ENCODE measurements at places on chromosomes 11 and 22.

- DNase-seq, result no peak
Observed at GRCh38 chr22:39498802-39499201, 3.3 kb upstream of the MIEF1 start.

DNA sequence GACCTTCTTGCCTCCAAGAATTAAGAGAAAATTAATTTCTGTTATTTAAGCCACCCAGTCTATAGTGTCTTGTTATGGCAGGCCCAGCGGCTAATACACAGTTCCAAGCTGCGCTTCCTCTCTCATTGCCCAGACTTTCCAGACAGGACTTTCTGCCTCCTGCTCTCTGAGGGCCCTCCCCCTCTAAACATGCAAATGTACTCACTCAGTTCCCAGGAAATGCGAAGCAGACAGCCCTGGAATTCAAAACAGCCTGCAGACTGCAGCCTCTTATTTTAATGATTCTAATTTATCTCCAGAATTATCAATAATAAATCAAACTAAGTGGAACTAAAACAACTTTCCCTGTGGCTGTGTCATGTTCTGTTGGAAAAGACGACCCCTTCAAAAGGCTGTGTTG lies 115.5 kb upstream of the ISX start:
- no peak for DNase-seq

- DNase-seq, result peak; percentile 44
Observed at GRCh38 chr11:73389134-73389525, 12.9 kb downstream of the RELT start.

DNA sequence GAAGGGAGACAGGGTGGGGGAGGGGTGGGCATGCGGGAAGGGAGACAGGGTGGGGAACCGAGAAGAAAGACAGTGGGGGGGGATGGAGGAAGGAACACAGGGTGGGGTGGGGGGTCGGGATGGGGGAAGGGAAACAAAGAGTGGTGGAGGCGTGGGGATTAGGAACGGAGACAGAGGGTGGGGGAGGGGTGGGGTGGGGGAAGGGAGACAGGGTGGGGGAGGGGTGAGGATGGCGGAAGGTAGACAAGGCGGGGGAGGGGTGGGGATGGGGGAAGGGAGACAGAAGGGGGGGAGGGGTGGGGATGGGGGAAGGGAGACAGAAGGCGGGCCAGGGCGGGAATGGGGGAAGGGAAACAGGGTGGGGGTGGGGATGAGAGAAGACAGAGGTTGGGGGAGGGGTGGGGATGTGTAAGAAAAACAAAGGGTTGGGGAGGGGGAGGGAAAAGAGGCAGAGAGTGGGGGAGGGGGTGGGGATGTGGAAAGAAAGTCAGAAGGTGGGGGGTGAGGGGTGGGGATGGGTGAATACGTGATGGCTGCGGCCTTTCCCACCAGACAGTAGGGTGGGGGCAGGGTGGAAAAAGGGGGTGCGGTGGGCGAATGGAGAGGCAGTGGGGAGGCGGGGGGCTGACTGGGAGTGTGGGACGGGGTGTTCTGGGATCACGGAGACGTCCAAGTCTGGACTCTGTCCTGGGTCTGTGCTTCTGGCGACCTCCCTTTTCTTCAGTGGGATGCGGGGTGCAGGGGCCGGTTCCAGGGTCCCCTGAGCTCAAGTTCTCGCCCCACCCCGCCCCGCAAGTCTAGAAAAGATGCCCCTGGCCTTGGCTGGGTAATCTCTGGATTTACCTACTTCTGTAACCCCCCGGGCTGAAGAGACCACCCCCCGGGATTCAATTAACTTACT lies 744 bp downstream of the PRAME start:
- no peak for DNase-seq

Data from epithelial cell of esophagus (primary cell).